NCI-H2171 treated with DMSO at 0.1 percent for 48 hours (cell line): ENCODE measurements at places on chromosomes 7 and 10.

DNA sequence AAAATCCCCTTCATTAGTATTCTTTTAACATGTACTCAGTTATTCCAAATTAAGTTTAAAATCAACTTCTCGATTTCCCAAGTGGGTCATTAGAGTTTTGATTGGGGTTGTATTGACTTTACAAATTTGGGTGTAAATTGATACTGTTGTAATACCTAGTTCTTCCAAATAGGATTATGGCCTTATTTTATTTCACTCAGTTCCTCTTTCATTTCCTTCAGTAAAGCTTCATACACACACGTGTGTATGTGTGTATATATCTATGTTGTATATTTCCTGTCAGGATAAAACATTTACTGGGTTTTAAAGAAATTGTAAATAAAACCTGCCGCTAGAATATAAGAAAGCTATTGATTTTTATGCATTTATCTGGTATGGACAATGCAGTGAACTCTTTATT, 15.9 kb downstream of the YME1L1 start:
- no peak for DNase-seq

GRCh38 chr10:93495654-93496321, 624 bp upstream of the CEP55 start:
- DNase-seq = peak; percentile 63

DNA sequence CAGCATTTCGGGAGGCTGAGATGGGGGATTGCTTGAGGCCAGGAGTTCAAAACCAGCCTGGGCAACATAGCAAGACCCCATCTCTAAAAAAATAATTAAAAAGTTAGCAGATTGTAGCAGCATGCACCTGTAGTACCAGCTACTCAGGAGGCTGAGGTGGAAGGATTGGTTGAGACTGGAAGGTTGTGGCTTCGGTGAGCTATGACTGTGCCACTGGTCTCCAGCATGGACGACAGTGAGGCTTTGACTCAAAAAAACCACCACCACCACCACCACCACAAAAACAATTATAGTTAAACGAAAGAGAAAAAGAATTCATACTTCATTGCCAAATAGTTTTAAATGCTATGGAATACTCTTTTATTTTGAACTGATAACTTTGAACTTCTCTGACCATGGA, 63.4 kb downstream of the VTI1A start:
- DNase-seq = no peak

DNA sequence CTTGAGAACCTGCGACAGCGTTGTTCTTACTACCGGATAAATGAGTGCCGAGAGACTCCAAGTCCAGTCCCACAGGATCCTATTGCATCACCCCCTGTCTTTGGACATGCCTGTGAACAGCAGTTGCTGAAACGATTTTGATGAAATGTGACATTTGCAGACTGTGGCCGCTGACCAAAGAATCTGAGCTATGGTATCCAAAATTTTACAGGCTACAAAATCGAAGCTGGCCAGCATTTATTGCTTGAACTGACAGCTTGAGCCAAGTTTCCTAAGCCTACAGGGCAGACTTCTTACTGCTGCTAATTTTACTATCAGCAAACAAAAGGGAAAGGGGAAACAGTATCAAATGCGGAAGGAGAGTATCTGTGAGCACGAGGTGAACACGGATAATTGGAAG, 12.1 kb upstream of the NPVF start:
- no peak for DNase-seq

- no peak for DNase-seq
These were observed 35.3 kb upstream of the SEMA3C start for GRCh38 chr7:80954191-80954590.

DNA sequence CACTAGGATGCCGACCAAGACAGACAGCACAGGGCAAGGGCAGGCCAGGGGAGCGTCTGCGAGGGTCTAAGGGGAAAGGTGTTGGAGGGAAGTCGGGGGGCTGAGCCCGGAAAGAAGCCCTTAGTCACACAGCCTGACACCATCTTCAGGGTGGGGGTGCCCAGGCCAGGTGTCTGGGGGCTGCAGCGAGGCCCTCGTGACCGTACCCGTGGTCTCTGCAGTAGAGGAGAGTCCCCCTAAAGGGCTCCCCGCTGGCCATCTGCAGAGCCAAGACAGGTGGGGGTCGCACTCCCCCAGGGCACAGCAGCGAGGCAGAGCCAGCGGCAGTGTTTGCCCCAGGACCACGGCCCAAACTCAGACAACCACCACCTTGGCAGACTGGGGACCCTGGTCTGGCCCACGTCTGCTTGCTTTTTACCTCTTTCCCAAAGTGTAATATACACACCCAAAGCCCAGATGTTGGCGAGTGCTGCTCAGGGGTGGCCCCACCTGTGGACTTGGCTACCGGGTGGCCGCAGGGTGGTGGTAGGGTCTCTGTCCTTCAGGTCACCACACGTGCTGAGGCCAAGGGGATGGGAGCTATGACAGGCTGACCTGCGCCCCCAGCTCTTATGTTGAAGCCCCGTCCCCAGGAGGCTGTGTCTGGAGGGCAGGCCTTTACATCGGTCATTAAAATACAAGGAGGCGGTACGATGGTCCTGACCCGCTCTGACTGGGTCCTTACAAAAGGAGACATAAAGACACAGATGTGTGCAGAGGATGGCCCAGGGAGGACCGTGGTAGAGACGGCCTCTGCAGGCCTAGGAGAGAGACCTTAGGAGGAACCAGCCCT, 107.4 kb downstream of the DNAJB6 start:
- DNase-seq = no peak

DNA sequence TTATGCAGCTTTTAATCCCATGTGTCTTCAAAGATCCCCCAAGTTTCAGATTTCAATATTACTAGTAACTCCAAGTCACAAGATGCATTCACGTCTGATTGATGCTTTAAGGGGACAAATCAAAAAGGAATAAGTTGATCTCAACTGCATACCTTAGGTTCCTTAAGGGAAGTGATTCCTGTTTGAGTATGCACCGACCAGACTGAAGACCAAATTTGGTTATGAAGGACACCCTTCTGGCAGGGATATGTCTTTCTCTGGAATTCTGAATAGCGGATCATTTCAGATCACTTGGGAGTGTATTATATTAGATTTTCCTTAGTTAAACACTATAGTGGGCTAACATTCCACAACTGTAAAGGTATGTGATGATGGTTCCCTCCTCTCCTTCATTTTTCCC, 4.3 kb downstream of the KIF5B start:
- DNase-seq = no peak

DNA sequence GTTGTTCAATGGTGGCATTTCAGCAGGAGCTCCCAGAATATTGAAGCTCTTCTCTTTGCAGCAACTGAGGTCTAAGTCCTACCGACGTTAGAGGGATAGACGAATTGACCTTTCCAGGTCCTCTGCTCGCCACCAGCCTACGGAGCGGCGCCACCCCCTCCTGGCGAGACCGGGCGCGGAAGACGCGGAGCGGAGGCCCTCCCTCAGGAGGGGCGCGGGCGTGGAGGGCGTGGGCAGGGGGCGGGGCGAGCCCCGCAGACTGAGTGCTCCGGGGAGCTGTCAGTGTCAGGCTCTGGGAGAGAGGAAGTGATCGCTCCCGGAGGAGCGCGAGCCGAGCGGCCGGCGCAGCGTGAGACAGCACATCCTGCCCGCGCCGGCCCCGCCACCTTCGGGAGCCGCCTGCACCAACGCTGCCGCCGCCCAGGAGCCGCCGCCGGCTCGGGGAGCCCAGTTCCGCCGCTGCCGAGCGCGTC, at the start of gene DYNC1I1:
Gene DYNC1I1 (plus strand): TSS at position 257 of the 473 bp plus-strand sequence. CDS start 32,176 bp downstream, outside the sequence.
- DNase-seq = peak; percentile 71

GRCh38 chr10:70559861-70560260, 42.7 kb downstream of the PRF1 start:
- no peak for DNase-seq

GRCh38 chr10:132933308-132934042, 8.9 kb downstream of the CFAP46 start:
- DNase-seq = no peak

GRCh38 chr7:927031-927671, 27.3 kb downstream of the ADAP1 start:
- no peak for DNase-seq

GRCh38 chr10:127250031-127250430, 53.6 kb upstream of the INSYN2A start:
- peak; percentile 16 for DNase-seq

DNA sequence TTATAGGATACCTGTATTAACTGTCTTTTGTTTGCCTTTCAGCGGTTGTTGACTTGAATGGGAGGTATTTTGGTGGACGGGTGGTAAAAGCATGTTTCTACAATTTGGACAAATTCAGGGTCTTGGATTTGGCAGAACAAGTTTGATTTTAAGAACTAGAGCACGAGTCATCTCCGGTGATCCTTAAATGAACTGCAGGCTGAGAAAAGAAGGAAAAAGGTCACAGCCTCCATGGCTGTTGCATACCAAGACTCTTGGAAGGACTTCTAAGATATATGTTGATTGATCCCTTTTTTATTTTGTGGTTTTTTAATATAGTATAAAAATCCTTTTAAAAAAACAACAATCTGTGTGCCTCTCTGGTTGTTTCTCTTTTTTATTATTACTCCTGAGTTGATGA, 26.6 kb downstream of the RBM17 start:
- DNase-seq = no peak

DNA sequence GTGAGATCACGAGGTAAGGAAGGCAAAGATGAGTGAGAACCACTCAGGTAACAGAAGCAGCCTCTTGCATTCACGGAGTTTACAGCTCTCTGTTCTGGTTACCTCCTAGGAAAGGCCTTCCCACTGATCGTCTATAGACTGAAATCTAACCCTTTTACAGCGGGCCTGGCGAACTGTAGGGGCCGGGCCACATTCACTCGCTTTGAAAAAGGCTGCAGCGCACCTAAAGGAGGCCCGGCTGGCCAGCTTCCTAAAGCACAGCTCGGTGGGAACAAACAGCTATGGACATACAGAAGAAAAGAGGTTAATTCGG, 565 bp downstream of the ATP5MK start:
- no peak for DNase-seq

DNA sequence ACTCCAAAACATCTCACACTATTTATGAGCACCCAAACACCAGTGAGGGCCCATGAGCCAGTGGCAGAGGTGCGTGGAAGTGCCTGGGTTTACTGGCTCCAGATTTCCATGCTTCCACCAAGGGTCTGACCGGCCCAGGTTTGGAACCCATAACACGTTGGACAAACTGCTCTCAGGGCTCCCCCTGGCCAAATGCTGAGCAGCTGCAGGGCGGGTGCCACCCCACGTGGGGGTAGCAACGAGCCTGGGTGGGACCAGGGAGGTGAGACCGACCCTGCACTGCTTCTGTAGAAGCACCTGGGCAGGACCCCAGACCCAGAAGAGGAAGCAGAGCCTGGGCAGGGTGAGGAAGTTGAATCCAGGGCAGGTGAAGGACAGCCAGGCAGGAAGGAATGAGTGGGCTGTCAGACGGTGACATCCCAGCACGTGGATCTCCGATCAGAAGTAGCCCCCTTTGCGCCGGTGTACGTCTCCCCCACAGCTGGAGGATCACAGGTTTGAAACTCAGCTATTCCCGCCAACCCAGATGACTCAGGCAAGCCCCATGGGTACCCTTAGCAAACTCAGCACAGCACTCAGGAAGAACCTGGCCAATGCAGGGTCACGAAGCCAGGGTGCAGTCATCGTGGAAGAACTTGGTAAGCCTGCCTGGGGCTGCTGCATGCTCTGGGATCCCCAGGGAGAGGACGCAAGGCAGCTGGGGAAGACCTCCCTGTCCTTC, 100.4 kb upstream of the DDC start:
- DNase-seq = no peak

DNA sequence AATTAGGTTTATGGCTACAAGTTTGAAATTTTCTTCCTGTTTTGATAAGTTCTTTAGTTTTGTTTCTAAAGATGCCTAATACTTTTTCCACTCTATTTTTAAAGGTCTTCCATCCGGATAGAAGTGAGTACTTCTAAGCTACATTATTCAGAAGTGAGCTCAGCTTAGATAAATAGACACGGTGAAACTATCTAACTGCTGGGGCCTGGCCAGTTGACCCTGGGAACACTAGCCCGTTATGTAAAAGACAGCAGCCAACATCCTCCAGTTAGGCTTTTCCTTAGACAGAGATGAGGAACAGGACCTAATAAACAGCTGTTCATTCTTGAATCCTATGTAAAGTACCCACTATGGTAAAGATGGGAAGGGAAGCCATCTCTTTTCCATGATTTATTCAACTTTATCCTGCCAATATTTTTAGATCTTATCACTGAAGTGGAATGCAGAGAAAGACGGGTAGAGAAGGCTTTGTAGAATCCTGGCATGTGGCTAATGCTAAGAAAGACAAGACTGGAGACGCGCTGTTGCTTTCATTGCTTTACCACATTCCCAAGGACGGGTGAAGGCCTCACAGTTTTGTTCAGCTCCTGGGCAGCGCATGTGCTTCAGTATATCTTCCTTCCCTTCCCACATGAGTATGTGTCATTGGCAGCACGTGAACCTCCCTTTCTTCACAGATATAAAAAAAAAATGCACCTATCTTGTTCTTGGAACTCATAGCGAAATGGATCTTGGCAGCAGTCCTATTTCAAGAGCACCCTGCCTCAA, 340.0 kb upstream of the MEOX2 start:
- DNase-seq = no peak

- no peak for DNase-seq
These were observed 103.2 kb downstream of the NRBF2 start for GRCh38 chr10:63236113-63236935.
